Uterus (tissue), 4 donors: ENCODE measurements at places on chromosomes 3 and 15.
A peak's percentile ranks its signal among the peaks of the same experiment; 100 is the strongest.

- DNase-seq: no peak
Measured at GRCh38 chr3:149555927-149556326, 81.4 kb downstream of the TM4SF4 start.

DNA sequence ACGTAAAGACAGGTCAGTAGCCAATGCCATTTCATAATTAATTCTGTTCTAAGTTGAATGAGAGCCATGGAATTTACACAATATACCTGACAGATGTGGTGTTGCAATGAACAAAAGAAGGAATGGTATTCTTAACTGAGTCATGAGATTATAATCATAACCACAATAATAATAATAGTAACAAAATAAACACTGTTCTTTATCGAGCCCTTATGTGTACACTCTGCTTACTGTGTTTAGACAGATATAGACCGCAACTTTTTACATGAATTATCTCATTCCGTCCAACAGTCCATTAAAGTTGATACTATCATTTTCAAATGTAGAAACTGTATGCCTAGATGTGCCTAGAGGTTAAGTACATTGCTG is 28.2 kb upstream of the SCAANT1 start:
- no peak for DNase-seq

DNA sequence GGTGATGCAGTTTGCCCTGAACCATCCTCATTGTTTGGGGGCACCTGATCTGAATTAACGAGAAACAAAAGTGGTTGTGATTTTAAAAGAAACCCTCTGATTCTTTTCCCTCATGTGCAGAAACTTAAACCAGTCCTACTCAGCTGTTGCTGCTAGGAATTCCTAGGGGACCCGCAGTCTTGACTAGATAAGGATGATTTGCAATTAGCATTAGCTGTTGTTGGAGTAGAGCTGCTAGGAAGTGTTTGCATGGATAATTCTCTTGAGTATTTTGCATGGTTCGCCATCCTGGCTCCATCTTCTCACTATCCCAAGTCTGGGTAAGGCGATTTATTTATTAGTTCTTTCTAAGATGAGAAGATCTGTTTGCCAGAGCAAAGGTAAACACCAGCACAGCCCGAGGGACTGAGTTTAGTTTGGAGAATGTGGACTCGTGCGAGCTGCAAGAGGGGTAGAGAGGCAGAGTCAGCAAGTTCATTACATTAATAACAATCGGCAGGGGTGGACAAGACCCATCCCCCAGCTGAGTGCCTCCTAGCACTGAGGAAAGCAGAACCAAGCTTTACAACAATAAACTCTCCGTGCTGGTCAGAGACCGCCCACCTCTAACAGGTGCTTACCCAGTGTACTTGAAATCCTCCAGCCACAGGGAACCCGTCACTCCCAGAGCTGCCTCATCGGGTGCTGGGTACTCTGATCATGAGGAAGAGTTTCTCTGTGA is 4.1 kb downstream of the FGD5 start:
- no peak for DNase-seq

GRCh38 chr15:96767703-96768434 is 437.4 kb downstream of the NR2F2 start:
- no peak for DNase-seq

DNA sequence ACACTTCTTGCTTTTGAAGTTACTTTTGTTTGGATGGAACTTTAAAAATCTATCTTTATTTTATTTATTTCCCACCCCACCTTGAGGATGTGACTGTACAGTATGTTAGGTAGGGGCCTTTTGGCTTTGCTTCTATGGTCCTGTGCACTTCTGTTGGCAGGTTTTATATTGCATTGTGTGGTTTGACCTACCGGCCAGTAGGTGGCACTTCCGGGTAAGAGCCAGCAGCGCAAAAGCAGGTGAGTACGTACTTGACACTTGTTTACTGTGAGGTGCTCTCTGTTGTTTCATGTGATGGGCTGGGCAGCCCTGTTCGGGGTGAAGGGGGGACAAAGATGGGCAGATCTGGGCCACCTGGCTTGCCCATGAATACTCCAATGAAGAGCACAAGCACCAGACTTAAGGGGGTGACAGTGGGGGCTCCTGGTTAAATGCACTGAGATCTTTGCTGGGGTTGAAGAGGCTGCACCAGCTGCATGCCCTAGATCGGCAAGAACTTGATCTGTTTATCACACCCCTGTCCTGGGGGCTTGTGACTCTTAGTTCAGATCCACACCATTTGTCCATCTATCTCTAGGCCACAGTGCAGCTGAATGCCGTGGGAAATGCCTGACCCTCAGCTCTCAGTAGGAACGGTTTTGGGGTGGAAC is 131.6 kb downstream of the NLGN1 start:
- DNase-seq: no peak

GRCh38 chr3:191959876-191960413 is 499.0 kb downstream of the PYDC2 start:
- no peak for DNase-seq

- DNase-seq: no peak
Measured at GRCh38 chr3:119598410-119599098, 869 bp downstream of the PLA1A start.

- DNase-seq: no peak
Measured at GRCh38 chr15:92152983-92153382, 240.7 kb upstream of the ST8SIA2 start.

GRCh38 chr15:29090617-29091466 is 178.8 kb downstream of the NSMCE3 start:
- DNase-seq: no peak

- no peak for DNase-seq
Measured at GRCh38 chr3:106589311-106589942, 720.6 kb upstream of the CBLB start.

GRCh38 chr3:23113455-23114171 is 89.5 kb upstream of the UBE2E2 start:
- DNase-seq: peak; percentile 26

- DNase-seq: no peak
Measured at GRCh38 chr3:140552403-140552802, 125.5 kb upstream of the TRIM42 start.

DNA sequence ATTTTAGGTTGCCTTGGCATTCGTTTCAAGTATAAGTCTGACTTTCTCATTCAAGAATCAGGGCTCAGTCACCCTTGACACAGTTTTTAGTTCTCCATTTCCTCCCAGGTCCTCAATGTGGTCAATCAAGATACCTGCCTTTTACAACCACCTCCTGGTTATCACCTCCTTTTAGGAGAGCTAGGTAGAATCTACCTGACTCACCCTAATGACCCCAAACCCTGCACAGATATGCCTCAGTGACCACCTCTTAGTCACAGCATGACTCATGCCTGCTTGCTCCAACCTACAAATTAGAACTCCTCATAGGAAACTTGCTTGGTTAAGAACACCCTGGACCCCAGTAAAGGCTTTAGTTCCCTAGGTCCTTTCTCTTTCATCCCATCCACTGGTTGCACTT is 22.5 kb downstream of the DMXL2 start:
- no peak for DNase-seq

- no peak for DNase-seq
Measured at GRCh38 chr3:101195951-101196713, 124.2 kb downstream of the IMPG2 start.

- peak; percentile 36 for DNase-seq
Measured at GRCh38 chr3:48273594-48274211, 32.8 kb downstream of the ZNF589 start.

DNA sequence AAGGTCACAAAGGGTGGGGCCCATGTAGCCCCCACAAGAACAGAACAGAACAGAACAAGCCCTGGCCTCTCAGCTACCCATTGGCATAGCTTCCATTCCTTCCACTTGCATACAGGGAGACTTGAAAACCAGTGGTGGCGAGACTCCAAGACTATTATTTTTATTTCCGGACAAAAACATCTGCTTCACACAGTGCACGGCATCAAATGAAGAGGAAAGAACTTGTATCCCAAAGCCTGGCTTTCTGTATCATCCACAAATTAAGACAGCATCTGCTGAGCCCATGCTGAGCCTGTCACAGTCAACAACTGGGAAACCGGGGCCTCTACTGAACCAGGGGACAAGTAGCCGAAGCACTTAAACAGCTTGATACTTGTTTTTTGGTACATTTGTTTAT is 56.0 kb downstream of the CLEC3B start:
- no peak for DNase-seq

DNA sequence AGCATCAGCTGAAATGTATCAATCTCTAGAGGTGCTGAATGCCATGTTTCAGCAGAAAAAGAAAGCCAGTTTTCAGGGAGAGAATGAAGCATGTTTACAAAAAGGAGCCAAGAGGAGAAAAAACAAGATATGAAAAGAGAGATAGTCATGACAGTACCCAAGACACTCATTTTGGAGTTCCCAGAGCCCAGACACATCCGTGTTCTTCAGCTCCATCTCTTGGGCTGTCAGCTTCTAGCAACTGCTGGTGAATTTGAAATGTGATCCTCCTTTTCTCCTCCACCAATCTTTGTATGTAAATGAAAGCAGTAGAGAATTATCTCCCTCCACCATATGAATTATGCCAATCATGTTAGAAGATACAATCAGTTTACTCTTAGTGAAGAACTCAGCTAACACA is 93.0 kb upstream of the SLC25A36 start:
- no peak for DNase-seq

DNA sequence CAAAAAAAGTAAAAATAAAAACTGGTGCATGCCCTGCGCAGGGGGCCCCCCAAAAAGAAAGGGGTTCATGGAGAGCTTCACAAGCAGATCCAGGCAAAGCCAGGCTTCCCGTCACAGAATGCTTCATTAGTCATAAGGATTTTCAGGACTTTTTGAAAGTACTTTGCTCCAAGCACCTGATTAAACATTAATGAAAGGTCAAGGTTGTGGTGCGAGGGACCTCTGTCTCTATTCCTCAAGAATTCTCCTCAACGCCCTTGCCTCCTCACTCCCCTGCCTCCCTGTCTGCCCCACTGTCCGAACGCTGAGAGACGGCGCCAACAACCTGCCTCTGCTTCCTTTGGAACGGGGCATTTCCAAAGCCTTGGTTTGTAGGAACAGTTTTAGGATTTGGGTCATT is 240.1 kb upstream of the IGF1R start:
- no peak for DNase-seq

DNA sequence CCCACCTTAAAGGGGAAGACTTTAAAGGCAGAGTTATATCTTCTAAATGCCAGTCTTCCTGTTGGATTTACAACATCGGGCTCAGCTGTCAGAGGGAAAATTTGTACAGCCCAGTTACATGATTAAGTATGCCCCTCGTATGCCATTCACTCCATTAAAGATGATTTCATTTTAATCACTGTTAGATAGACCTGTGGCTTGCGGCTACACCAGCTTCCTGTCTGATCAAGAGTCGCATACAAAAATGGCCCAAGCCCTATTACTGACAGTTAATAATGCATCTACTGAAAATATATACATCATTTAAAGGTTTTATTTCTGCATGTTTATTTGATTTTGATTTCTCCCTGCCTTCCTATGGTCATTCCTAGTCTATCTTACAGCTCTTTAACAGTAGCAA is 7.1 kb downstream of the EIF4E3 start:
- DNase-seq: no peak

DNA sequence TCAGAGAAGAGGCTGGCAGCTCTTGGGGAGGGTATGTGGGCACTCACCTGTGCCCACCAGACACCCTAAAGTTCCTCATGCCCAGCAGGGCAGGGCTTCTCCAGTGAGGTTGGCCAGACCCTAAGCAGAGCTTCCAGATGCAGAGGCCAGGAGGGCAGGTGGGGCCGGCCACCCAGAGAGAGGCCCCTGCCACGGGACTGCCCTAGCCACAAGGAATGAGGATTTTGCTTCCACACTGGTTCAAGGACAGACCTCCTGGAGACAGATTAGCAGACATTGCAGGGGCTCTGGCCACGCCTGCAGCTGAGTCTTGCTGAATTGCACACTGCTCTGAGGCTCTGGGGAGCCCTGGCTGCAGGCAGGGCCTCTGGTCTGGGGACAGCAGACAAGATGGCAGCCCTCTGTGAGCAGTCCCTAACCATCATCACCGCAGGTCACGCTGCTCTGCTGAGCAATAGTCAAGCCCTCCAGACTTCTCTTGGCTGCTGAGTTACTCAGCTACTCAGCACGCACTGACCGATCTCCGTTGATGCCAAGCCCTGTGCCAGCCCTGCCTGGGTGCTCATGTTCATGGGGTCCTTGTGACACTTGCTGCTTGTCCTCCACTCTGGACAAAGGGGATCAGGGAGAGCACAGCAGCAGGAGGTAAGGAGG is 117.4 kb upstream of the ABHD17C start:
- DNase-seq: no peak

GRCh38 chr3:186824430-186825139 is 17.9 kb upstream of the ADIPOQ start:
- no peak for DNase-seq

- no peak for DNase-seq
Measured at GRCh38 chr3:14716591-14716990, 41.6 kb downstream of the C3orf20 start.

DNA sequence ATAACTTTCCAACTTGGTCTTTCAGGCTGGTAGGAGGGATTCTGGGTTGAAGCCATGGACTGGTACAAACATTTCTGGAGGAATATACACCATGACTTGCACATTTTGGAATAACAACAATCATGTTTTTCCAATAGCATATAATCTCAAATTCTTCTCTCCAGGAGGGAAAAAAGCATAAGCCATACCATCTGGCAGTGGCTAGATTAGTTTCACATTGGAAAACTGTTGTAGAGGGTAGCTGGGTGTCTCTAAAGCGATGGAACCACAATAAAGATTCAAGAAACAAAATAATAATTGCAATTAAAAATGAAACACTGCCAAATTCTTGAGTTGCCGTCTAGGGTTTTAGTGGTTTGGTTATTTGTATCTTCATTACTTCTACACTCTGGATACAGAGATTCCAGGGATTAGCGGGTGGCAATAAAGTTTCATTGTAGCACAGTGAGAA is 278.5 kb upstream of the RASGRP1 start:
- DNase-seq: no peak

- DNase-seq: peak; percentile 39
Measured at GRCh38 chr3:179037351-179037750, 34.3 kb downstream of the ZMAT3 start.
